ENCODE measurements at places on chromosomes 12 and 14.
A peak's percentile ranks its signal among the peaks of the same experiment; 100 is the strongest.

- DNase-seq = no peak
Measured at GRCh38 chr14:92659765-92660561, 88.5 kb downstream of the LGMN start.

GRCh38 chr12:1509413-1510052 is 84.8 kb downstream of the FBXL14 start:
- no peak for DNase-seq

GRCh38 chr12:32569259-32569658 is 109.8 kb upstream of the DNM1L start:
- DNase-seq = peak; percentile 63

DNA sequence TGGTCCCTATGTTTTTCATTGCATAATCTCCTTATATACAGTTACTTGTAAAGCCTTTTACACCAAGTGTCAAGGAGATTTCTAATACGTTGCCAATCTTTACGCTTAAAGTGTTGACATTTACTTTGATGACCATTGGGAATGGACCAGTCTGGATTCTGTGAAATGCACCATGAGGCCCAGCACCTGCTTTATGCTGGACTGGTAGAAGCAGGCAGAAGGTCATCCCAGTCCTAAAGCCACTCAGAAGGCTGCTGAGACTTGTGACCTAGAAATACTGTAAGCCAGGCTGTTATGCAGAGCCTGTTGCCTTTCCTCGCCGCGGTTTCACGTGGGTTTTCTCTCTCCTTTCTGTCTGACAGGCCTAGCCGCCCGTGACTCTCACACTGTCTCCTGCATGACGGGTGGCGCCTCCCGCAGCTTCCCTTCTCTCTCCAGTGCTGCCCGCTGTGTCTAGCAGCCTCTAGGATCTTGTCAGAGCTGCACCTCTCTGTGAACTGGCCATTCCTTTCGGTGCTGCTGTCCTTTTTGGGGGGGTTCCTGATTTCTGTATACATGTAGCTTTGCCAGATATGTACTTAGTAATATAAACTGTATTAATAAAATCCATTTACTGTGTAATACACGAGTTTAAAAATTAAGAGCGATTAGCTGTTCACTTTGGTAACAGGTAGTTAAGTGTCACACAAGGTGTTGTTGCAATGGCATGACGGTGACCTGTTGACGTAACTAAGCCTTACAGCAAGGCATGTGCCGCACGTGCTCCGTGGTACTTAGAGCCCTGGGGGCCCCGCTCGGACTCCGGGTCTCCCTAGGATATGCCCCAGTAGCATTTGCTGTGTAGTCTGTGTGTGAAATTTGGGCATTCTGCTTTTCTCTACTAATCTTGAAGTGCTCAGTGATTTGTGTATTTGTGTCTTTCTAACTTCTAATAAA is 29.7 kb downstream of the XRCC3 start:
- no peak for DNase-seq

GRCh38 chr12:12922191-12922616 is 29.8 kb downstream of the GPRC5D start:
- DNase-seq = no peak
